ENCODE measurements at places on chromosomes 5 and 9.

DNA sequence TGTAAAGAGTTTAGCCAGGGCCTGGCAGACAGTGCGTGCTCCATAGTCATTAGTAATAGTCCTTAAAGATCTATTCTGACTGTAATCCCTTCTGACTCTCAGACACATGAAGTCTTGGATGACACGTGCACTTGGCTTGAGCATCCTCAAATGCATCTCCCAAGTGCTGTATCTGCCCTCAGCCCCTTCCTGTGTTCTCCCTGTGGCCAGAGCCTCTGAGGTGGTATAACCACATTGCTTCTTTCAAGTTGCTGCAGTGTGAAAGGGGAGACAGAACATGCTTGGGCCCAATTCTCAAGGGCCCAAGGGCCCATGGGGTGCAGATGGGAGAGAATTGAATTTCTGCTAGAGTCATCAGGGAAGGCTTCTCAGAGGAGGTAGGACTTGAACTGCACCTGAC, 30.1 kb upstream of the HAND1 start:
- no peak for DNase-seq

GRCh38 chr5:10539687-10539998, 24.2 kb upstream of the ANKRD33B start:
- DNase-seq, result no peak

- DNase-seq, result peak; percentile 57
These were observed 513.7 kb upstream of the PTGER4 start for GRCh38 chr5:40165789-40166728.

GRCh38 chr5:78056053-78056452, 238.4 kb downstream of the AP3B1 start:
- no peak for DNase-seq

DNA sequence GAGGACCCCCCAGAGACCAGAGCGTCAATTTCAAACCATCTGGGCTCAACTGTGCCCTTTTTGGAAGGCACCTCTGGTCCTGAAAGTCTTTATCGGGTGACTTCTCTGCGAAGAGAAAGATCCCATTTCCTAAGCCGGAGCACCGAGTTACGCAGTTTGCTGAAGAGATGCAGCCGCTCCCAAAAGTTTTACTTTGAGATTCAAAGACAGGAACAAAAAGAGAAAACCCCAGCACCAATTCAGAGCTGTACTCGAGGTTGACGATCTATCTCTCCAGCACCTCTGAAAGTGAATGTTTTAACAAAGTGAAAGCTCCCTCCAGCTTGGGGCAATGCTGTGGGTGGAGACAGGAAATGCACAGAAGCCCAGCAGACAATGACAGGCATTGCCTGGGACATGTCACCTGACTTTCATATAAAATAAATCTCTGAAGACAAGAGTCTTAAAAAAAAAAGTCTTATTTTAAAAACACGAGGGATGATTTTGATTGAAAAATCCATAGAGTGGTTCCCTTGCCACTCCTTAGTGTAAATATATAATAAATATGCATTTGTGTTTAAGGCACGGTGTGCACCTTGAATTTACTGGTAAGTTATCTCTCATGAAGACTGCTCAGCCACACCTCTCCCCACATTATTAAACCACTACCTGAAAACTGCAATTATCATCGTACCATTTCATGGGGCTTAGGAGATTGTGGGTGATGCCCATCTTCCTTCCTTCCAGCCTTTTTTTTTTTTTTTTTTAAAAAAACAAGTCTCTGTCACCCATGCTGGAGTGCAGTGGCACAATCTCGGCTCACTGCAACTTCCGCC, 79.9 kb downstream of the FNBP1 start:
- DNase-seq, result peak; percentile 75

DNA sequence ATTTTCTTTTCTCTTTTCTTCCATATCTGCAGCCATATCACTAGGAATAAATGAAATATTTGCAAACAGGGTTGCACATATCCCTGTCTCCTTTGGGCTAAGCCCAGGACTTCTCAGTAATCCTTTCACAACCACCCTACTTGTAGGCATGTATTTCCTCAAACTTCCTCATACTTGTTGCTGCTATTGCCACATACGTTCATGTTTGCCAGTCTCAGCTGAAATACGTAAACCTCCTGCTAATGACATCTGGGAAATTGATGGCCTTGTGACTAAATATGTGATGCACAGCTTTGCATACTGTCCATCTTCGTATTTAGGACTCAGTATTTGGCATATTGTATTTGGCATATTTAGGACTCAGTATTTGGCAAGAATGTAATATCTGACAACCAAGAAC, 224.6 kb downstream of the PLK2 start:
- peak; percentile 59 for DNase-seq

DNA sequence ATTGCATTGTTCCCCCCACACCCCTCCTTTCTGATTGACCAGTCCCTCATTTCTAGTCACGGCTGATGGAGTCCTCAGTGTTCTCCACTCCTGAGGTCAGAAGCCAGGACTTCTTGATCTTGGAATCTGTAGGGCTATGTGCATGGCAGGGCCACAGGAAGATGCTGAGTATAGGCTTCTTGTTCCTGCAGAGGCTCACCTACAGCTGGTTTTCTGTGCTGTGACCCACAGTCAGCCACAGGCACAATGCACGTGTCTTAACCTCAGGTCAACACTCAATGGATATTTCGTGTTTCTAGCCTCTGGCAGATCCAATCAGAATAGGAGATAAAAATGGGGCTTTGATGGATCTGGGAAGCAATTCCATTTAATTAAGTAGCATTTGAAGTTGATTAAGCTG, 14.3 kb upstream of the CXCL14 start:
- DNase-seq, result no peak

DNA sequence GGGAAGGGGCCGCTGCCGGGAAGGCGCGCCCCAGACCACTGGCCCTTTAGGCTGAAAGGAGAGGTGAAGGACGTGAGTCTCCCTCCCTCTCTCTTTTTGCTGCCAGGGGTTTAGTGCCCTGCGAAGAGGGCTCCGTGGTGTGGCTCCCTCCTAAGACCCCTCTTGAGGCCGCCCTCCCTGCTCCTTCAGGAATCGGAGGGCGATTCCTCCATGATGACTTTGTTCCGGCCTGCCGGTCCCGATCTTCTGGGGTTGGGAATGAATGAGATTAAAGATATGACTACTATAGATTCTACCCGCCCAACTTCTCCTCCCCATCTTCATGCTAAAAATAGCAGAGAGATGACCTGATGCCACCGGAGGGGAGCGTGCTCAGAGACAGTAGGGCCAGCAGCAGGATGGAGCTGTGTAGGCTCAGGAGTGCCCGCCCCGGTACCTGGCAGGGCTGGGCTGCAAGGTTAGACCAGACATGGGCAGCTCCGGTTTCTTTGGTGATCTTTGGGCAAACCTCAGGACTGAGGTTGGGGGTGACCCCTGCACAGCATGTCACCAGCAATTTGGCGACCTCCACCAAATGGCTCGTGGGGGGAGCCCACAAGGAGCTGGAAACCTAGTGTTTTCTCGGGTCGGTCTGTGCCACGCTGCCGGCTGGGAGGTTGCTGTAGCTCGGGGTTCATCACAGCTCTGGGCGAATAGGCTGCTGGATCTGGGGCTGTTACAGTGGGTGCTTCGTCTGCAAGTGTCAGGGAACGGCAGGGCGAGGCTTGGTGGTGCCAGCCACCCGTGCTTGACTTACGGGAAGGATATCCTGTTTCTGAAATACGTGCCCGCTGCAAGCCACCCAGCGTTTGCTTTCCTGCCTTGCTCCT, 1.7 kb downstream of the OLFM1 start:
- DNase-seq, result no peak

GRCh38 chr9:127930231-127931091, at the start of gene PIP5KL1:
TSS of gene PIP5KL1 (minus strand) at chr9:127930777. CDS start at chr9:127930752, 25 bp downstream.
- peak; percentile 88 for DNase-seq

DNA sequence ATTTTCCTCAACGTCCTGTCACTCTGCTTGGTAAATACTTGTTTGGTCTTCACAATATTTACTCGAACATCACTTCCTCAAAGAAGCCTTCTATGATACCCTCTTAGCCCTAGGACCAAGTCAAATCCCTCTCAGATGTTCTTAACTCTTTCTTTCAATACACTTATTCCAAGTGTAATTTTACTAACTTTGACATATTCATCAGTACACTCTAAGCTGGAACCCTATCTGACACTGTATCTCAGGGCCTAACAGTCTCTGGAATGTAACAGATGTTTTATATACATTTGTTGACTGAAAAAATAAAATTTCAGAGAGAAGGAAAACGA, 19.6 kb downstream of the SIL1 start:
- no peak for DNase-seq

DNA sequence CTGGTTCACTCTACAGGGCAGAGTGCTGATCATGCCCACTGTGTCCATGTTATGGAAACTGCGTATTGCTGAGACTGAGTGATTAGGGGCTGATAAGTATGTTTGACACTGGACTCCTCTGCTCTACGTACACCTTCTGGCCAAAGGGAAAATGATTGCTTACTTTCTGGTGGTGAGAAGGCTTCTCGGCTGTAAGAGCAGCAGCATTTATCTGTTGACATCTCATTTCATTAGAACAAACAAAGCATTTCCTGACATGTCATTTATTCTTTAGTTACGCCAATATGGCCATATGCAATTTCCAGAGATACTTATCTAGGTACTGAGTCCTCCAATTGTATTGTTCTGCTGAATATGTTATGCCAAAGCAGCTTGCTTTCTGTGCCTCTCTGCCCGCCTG, 5.6 kb downstream of the FAXDC2 start:
- DNase-seq, result no peak

DNA sequence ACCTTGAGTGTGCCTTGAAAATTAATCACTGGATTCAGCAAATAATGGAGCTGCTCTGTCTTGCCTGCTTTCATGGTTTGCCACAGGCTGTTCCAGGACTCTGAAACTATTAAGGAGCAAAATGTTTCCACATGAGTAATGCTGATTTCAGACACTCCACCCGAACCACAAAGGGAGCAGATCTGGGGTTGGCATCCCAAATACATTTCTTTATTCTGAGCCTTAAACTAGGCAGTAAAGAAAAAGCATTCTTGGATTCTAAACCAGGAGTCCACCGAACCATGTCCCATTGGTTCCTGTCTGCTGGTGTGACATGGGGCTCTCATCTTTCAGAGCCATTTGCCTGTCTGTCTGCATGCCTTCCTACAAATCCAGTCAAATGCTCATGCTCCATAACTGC, 10.1 kb upstream of the C1QTNF3 start:
- DNase-seq, result peak; percentile 62

- DNase-seq, result peak; percentile 45
These were observed 64.9 kb downstream of the ZNF618 start for GRCh38 chr9:113941056-113941455.

DNA sequence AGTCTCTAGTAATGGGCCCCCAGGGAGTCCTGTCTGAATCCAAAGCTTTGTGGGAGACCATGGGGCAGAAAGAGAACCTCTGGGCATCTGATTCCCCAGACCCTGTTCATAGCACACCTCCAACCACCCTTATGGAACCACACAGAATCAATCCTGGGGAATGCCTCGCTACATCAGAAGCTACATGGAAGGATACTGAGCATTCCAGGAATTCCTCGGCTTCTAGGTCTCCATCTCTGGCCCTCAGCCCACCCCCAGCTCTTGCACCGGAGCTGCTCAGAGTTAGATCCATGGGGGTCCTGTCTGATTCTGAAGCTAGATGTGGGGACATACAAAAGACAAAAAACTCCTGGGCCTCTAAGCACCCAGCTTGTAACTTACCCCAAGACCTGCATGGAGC, 28.4 kb downstream of the VCP start:
- DNase-seq, result no peak

- peak; percentile 87 for DNase-seq
These were observed 295.7 kb upstream of the PTGER4 start for GRCh38 chr5:40383749-40384651.

DNA sequence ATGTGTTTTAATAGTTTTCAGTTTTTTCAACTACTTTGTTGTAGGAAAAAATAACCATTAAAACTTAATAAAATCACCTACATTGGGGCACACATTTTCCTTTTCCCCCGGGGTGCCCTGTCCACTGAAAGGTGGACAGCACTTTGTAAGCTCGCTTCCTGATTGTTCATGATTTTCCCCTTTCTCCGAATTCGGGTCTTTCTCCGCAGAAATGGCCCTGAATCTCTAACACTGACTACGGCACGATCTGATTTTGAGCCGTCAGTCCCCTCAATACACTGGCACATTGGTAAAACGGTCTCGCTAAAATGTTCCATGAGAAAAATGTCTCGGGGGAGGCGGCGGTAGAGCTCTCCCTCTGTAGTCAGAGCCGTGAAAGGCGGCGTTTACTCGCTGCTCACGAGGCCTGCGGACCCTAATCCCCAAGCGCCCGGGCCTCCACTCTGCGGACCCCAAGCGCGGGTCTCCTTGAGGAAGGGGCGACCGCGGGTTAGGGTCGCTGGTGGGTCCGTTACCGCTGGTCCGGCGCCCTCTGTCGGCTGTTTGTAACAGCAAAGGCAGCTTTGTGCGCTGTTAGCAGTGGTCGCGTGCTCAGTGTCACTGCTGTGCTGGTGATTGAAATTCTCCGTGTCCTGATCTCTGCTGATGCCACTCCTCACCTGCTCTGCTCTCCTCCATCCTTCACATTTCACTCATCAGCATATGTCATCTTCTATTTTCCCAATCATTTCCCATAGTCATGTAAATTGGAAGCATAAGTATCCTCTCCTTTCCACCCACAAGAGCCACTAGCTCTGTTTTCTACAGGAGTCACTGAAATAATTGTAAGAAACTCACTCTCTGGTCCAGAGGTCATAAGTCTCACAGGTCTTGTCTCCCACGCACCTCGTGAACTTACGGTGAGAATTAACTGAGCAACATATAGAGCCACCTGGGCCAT, 10.8 kb upstream of the IFNA2 start:
- peak; percentile 34 for DNase-seq

DNA sequence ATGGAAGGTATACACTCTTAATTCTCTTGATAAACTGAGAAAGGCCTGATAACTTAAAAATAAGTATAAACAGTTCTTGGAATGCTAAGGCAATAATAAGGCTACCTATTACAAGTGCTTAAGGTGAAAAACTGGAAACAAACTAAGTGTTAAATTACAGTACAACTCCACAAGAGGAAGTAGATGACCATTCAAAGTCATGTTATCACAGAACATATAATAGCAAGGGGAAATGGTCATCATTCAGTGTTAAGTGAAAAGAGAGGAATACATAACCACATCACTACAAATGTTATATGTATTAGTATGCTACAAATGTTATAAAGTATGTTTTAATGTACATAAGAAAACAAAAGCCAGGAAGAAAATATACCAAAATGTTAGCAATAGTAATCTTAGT, 135.9 kb downstream of the CCDC192 start:
- no peak for DNase-seq

- no peak for DNase-seq
These were observed 28.9 kb downstream of the RXRA start for GRCh38 chr9:134355158-134355557.

Measured in choroid plexus epithelial cell (primary cell).